ENCODE measurements at places on chromosomes 4 and X.

DNA sequence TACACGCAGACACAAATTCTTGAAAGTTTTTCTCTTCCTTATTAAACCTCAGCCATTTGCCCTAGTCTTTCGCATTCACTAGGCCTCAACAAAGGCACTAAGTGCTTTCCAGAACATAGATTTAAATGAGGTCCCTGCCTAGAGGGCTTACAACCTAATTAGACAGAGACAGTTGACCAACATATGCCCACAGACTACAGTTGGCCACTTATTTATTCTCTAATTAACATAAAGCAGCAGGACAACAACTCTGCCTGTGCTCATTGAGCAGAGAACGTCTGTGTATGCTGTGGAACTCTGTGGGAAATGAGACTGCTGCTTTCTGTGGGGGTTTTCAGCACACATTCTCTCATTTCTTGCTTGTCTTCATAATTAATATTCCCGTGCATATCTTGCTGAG is 303.0 kb upstream of the TACR3 start:
- DNase-seq = no peak

- DNase-seq = no peak
These were observed 9.9 kb downstream of the LHFPL1 start for GRCh38 chrX:112669824-112670223.

DNA sequence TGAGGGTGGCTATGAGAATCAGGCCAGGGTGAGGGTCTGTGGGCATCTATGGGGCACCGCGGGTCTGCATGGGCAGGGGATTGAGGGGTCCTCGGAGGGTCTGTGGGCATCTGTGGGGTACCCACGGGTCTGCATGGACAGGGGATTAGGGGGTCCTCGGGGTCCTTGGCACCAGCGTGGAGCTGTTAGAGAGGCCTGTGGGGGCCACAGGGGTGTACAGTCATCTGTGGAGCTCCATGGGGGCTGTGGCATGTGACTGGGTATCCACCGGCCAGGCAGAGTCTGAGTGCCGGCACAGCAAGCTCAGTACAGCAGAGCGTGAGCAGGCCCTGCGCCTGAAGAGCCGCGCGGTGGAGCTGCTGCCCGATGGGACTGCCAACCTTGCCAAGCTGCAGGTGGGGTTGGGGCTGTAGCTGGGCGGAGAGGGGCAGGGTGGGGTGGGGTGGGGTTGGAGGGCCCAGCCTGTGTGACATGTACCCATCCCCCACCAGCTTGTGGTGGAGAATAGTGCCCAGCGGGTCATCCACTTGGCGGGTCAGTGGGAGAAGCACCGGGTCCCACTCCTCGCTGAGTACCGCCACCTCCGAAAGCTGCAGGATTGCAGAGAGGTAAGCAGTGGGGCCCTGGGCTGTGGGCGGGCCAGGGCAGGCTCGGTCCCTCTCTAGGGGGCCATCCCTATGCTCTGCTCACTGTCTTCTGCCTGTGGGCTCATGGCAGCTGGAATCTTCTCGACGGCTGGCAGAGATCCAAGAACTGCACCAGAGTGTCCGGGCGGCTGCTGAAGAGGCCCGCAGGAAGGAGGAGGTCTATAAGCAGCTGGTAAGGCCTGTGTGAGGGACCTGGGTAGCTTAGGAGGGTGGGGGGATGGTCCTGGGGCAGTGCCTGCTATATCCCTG is 12.9 kb downstream of the CCDC22 start:
- DNase-seq = no peak

GRCh38 chrX:65985922-65986588 is 53.8 kb downstream of the VSIG4 start:
- DNase-seq = peak; percentile 17
